Spinal cord (tissue), 10 donors: ENCODE measurements at places on chromosomes 16 and 17.

GRCh38 chr17:74049167-74049966, 154.1 kb upstream of the RPL38 start:
- no peak for DNase-seq

DNA sequence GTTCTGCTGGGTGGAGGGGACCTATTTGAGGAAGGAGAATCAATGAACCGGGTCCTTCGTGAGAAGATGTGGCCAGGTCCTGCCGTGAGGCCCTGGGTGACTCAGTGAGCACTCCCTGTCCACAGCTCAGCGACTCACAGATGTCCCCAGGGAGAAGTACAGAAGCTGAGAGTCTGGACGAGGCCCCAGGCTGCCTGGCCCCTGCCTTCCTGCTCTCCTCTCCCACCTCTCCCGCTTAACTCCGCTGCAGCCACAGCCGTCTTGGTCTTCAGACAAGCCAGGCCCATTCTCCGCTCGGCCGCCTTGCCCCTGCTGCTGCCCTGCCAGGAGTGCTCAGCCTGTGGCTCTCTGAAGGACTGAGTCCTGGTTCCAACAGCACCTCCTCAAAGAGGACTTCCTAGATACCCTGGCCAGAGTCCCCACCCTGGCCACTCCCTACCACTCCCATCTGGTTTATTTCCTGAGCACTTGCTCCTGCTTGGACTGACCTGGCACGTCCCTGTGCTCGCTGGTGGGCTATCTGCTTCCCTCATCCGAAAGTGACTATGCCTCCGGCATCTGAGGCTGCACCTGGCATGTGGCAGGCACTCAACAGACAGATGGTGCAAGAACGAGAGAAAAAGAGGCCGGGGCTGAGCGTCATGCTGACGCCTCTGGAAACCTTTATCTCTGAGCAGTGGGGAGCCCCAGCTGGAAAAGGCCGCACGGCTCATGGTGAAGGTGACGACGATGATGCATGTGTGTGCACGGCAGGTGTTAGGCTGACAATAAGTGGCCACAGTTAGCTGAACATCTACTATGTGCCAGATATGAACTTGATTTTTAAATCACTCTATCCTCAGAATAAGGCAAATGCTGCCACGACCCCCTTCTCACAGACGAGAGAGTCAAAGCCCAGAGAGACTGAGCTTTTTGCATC, 9.2 kb upstream of the TNFRSF13B start:
- DNase-seq: peak; percentile 40

DNA sequence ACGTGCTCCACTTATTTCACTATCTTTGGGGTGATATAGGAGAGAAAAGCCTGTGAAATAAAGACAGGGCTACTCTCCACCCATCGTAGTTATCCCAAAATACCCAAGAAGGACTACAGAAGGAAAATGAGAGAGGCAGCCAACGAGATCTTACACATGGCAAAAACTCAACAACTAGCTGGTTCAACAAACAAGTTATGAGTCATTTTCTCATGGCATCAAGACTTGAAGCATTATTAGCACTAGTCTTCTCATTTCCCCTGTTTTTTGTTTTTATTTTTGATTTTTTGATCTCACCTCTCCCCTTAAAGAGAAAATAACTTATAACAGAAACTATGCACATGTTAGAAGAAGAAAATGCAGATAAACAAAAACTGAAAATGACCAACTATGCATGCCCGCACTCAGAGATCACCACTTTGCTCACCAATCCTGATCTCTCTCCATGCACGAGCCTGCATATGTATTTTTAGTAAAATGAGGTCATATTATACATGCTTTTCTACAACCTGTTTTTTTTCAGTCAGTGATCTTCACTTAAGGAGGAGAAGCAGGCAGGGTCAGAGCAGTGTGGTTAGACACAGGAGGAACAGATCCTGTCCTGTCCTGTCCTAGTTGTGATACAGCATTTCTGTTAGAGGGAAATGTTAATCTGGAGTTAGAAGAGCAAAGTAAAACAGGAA, 22.8 kb downstream of the FAM117A start:
- no peak for DNase-seq

GRCh38 chr17:43952724-43953666, 745 bp downstream of the PYY start:
- no peak for DNase-seq

DNA sequence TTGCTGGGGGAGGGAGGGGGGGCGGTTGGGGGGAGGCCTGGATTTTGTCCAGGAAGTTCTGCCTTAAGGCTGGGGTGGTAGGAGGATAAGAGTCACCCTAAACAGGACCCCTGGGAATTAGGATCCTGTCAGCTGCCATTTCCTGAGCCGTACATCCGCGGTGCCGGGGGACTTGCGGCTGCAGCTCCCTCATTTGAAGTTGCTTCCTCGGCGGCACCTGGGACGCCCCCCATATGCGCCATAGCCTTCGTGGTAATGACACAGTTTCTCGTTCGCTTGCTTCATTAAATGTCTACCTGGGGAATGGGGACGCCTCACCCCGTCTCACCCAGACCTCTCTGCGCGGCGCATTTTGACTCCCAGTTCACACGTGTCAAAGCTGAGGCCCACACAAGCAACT, 55.1 kb upstream of the PABPN1L start:
- no peak for DNase-seq

DNA sequence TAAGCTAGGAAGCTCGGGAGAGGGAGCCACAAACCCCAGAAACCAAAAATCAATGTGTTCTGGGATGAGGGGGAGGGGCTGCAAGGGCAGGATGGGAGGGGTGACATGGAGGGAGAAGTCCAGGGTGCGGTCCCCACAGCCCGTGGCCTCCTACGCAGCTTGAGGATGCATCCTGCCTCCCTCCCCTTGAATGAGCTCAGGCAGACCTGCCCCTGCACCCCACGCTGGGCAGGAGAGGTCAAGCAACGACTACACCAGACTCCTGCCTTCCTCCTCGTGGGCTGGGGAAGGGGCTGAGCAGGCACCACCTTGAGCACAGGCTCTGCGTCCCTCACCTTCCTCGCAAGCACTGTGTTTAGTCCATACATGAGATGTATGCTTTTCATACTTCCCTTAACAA, 3.9 kb downstream of the ANKRD13B start:
- no peak for DNase-seq

- no peak for DNase-seq
Measured at GRCh38 chr16:2457946-2458345, 2.0 kb upstream of the TEDC2 start.

GRCh38 chr17:10192461-10192860, 5.9 kb downstream of the GAS7 start:
- DNase-seq: no peak

- DNase-seq: no peak
Measured at GRCh38 chr17:70074956-70075355, at the start of gene KCNJ16. KCNJ16 (plus strand) TSS chr17:70075225; CDS start chr17:70132088, 56,863 bp downstream.

DNA sequence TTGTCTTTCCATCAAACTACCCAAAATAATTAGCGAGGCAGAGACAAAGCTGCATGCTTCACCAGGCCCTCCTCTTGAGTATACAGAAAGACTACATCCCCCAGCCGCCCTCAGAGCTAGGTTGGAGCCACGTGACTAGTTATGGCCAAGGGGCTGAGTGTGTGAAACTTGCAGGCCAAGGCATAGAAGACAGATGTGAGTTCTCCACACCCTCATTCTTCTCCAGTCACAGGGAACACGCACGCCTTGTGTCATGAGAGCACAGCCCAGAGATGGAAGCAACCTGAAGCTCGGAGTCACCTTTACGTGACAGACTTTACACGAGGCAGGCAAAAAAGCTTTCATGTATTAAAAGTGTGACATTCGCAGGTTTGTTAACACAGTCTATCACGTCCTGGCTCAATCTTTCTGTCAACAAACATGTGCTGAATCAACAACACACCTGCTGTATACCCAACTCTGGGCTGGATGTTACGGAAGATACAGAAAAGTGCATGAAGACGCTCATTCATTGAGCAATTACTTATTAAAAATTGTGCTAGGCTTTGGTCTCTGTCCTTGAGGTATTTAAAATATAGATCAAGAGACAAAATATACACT, 38.3 kb downstream of the STX8 start:
- no peak for DNase-seq
